Stimulated activated CD4-positive, alpha-beta T cell treated with anti-CD3 and anti-CD28 coated beads, Interleukin-4, amount 100 ng/mL, for 1 hour (primary cell): ENCODE measurements at places on chromosomes 16 and 17.

DNA sequence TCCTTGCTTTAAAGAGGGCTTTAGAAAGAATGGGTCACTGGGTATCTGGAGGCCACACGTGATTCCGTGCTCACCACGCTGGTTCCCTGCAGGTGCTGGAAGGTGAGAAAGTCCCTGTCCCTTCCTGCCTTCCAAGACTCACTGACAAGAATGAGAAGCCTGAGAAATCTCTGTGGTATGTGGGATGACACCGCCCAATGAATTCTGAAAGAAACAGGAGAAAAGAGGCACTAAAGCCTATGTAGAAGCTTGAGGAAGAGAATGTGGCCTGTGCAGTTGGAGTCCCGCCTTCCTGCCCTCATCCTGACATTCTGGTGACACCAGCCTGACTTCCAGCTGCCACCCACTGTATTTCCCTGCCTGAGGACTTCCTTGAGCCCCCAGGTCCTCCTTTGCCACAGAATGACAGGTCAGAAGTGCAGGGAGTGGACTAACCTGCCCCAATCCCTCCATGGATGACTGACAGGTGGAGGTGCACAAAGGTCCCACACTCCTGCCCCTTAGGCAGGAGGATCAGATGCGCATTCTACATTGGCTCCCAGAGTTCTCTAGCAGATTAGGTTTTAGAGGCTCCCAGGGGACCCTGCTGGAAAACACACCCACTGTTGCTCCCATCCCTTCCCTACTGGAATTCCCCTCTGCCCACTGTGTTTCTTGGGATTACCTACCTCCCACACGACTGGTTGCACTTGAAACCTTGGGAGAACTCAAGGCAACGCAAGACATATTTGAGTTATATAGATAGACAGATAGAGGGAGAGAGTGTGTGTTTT lies 38.6 kb upstream of the TENT4B start:
- no peak for DNase-seq

GRCh38 chr16:22989598-22989997 lies 159.7 kb downstream of the USP31 start:
- DNase-seq, result no peak

DNA sequence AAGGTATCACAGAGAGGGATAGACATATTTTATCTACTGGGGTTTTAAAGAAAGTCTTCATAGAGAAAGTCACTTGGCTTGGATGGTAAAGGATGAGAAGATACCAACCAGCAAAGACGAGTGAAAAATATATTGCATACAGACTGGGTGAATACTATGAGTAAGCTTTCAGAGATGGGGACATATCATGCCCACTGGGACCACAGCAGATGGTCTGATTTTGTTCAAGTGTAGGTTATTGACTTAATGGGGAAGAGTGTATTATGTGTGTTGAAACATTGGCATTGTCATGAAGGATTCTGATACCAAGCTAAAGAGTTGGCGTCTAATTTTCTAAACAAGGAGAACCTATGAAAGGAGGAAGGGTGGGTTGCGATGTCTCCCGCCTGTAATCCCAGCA lies 13.8 kb upstream of the MMD start:
- no peak for DNase-seq

DNA sequence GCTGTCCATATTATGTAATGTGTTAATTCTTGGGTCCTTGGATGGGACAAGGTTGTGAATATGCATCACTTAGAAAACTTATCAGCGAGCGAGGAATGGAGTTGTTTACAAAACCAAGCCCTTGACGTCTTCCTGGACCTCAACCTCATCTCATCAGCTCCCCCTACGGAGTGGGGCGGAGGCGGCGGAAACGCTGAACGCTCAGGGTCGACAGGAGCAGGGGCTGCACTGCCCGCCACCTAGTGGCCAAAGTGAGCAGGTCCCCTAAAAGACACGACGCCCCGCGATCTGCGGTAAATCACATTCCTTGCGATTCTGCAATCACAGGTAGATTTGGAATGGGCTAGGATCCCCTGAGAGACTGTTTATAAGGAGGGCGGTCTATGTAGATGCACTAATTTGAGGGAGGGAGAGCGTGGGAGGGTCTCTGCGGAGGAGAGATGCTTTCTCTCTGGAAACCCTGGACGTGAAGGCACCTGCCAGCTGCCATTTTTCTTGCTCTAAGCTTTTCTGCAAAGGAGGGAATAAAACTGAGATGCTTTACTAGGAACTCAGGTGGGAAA lies 5.4 kb upstream of the ICAM2 start:
- peak; percentile 85 for DNase-seq

GRCh38 chr17:76199469-76199868 lies 40.8 kb downstream of the RNF157 start:
- DNase-seq, result peak; percentile 61
